DMS 273 treated with DMSO at 0.1 percent for 48 hours (cell line): ENCODE measurements at places on chromosomes 1 and 21.

DNA sequence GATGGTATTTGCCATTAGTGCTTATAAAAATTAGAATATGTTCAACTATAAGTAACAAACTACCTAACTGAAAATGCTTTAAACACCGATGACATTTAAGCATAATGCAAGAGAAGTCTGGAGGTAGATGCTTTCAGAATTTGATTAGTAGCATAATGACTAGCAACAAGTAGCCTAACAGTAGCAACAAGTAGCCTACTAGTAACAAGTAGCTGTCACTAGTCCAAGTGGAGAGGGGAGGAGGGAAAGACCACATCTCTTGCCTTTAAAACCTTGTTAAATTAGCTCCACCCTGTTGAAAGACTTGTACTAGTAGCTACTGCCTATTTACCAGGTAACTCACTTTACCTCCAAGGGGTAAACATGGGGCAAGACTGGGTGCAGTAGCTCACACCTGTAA, 7.9 kb downstream of the GPR88 start:
- no peak for DNase-seq

DNA sequence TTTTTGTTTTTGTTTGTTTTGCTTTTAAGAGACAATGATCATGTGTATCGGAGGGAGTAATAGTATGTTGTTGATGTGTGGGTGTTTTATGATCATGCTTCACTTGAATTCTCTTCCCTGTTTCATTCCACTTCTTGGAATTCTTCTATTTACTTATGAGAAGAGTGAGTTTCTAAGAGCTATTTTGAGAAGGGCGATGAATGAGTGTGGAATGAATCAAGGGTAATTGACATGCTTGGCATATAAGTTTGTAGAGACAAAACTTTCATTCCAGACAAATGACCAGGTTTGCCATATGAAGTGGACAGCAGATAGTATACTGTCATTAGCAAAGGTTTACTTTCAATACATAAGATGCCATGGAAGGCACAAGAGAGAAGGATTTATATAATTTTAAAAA, 42.3 kb upstream of the PDC start:
- no peak for DNase-seq

GRCh38 chr1:86951430-86951829, 37.0 kb downstream of the HS2ST1 start:
- no peak for DNase-seq

DNA sequence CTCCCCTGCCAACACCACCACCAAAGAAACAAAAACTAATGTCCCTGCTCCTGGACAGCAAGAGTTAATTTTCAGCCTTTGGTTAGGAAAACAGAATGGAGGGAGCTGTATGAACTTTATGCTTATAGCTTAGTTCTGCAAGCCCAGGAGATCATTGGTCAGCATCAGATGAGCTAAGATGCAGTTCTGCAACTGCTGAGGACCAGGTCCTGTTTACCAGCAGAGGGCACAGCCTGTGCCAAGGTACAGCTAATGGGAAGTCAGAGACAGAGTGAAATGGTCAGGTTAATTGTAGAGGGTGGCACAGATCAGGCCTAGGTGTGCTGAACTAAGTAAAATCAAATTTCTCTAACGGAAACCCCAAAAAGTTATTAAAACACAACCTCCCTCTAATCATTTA, 161.3 kb downstream of the ROR1 start:
- no peak for DNase-seq

- DNase-seq: no peak
These were observed 5.3 kb upstream of the PRRC2C start for GRCh38 chr1:171480035-171480434.

DNA sequence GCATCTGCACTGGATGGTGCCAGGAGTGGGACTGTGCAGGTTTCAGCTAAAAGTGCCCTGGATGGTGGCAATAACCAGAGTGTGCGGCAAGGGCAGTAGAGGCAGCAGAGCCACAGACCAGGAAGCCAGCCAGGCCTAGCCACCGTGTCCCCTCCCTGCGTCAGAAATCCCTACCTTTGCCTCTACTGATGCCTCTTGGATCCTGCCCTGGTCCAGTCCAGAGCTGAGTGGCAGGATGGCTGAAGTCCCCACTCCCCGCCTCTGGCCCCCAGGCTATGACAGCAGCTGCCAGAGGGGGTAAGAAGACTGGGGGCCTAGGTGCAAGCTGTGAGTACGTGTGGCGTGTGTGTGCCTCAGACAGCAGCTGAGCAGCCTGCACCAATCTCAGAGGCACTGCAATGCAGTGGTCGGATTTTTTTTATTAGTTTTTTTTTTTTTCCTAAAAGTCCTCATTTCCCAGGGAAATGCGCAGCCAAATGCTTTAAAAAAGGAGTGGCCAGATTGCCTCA, 51.9 kb downstream of the SYT2 start:
- no peak for DNase-seq

DNA sequence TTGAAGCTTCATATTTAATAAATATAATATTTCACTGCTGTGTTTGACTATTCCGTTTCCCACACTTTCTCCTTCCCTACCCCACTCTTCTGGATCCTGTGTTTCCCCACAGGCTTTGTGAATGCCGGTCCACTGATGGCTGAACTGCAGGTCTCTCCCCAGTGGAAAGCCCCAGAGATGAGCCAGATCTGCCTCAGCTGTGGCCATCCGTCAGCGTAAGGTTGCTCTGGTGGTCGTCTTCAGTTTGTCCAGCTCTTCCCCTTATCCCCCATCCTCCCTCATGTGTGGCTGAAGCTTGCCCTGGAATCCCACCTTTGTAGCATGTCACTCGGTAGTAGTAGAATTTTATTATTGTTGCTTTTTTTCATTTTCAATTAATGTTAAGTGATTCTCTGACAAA, 11.4 kb downstream of the SMAP2 start:
- no peak for DNase-seq

DNA sequence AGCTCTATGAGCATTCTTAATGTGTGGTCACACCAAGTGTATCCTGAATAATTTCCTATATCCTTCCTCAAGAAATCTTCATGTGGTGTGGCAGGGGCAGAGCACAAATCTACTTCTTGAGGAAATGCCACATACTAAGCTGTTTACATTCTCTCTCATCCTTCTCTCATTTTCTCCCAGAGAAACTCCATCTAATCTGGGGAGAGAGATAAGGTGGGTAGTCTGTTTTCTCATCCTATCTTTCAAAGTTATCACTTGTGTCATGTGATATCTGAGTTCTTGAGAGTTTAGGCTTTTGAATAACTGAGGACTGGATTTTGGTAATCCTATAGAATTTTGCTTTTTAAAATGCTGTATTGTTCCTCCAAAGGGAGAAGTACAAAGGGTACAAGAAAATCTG, 141.9 kb upstream of the LRRC7 start:
- DNase-seq: no peak

GRCh38 chr21:10272216-10272615, 249.2 kb upstream of the TPTE start:
- no peak for DNase-seq

DNA sequence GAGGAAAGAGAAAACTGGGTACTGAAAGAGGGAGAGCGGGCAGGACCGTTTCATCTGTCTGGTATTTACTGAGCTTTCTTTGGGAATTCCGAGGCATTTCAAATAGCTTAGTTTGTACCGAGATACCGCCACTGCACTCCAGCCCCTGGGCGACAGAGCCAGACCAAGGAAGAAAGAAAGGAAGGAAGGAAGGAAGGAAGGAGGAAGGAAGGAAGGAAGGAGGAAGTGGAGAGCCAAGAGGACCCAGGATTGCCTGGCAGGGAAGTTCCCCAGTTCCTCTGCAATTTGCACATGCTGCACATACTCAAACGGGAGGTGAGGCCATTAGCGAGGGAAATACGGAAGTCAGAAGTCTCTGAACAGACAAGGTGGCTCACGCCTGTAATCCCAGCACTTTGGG, 961 bp upstream of the FUCA1 start:
- DNase-seq: no peak

GRCh38 chr1:220203816-220204215, 68.4 kb downstream of the RAB3GAP2 start:
- DNase-seq: no peak

GRCh38 chr1:34328281-34328799, 151.6 kb downstream of the C1orf94 start:
- DNase-seq: no peak

- DNase-seq: no peak
These were observed 57.4 kb upstream of the TMPRSS15 start for GRCh38 chr21:18460979-18461378.

- DNase-seq: no peak
These were observed 28.4 kb downstream of the RNF11 start for GRCh38 chr1:51264451-51264850.

DNA sequence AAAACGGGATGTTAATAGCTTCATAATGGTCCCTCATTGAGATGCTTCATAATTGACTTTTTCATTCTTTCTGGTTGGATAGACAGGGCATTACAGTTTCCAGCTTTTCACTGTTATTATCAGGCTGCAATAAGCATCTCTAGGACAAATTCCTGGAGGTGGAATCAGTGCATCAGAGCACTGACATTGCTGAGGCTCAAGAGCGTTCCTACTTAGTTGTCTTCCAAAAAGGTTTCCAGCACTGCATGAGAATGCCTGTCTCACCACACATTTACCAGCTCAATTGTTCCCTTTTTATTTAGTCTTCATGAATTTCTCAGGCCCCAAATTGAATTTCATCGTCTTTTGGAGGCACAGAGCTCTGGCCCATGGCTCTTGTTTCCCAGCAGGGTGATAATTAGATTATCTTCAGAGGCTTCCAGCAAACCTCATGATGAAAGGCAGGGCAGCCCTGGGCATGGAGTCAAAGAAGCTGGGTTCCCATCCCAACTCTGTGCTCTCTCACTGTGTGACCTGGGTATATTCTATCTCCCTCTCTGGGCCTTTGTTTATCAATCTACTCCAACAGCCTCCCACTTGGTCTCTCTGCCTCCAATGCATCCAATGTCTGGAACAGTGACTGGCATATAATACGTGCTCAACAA, 451.4 kb downstream of the PTPRU start:
- no peak for DNase-seq

GRCh38 chr1:151011154-151011850, 3.1 kb downstream of the PRUNE1 start:
- DNase-seq: no peak

- DNase-seq: peak; percentile 54
These were observed 19.7 kb downstream of the COG2 start for GRCh38 chr1:230661976-230662375.

DNA sequence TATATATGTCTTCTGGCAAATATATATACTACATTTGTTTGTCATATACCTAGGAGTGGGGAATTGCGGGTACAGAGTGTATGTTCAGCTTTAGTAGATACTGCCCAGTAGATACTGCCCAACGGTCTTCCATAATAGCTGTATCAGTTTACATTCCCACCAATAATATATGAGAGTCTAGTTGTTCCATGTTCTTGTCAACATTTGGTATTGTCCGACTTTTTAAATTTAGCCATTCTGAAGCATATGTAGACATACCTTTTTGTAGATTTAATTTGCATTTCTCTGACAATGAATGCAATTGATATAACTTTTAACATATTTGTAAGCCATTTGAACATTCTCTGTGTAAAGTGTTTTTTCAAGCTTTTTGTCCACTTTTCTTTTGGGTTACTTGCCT, 99.0 kb upstream of the HIVEP3 start:
- no peak for DNase-seq

DNA sequence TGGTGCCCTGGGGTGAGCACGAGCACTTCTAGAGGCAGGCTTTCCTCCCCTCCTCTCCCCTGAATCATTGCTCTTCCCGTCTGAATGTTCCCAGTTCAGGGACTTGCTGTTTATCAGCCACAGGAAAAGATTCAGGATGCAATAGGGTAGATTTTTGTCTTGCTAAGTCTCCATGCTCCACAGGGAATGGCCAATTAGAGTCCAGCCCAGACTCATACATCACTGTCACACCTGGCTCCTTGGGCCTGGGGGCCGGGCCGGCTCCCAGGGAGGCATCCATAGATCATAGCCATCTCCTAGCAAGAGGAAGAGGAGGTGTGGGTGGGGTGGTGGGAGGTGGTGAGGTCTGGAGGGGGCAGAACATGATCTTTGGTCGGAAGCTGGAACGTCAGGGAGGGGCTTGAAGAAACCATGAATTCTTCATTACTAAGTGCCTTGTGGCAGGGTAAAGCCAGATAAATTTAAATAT, 83.4 kb downstream of the LRRN2 start:
- DNase-seq: no peak

GRCh38 chr1:213194383-213194782, 143.3 kb downstream of the RPS6KC1 start:
- DNase-seq: no peak

- DNase-seq: no peak
These were observed 139.9 kb upstream of the ATP1B1 start for GRCh38 chr1:168966636-168967035.

DNA sequence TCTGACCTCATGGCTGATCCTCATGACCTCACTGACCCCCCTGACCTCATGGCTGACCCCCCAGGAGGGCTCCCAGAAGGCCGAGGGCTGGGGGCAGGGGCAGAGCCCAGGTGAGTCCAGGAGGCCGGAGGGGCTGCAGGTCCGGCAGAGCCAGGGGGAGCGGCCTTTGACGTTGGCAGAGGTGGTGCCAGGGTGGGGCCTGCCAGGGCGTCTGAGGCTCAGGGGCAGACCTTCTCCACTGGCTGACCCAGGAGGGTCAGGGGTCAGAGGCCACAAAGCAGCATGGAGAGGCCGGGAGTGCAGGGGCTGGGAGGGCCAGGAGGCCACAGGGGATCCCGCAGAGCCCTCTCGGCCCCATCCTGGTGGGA, 28.1 kb upstream of the TTLL10 start:
- DNase-seq: no peak

DNA sequence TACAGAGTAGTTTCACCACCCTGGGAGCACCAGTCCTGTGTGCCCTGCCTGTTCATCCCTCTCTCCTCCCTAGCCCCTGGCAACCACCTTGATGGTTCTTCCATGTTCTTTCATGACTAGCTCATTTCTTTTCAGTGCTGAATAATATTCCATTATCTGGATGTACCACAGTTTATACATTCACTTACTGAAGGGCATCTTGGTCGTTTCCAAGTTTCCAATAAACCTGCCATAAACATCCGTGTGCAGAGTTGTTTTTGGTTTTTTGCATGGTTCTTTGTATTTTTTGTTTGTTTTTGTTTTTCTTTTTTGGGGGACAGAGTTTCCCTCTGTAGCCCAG, 13.9 kb downstream of the TIAM1 start:
- no peak for DNase-seq

GRCh38 chr1:30063621-30064280, 659.6 kb downstream of the MATN1 start:
- DNase-seq: no peak

DNA sequence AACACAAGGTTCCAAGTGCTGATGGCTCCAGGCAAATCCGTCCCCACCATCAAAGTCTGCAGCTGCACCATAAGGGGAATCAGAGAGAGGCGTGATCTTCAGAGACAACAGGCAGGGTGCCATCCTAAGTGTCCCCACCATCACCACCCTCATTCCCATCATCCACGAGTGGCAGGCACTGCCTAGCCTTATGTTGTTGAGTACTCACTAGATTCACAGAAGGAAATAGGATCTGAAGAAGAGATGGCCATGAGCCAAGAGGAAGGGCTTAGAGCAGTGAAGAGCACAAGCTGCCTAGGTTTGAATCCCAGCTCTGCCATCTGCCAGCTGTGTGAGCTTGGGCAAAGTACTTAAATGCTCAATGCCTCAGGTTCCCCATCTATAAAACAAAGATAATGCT, 207.3 kb upstream of the CSF3R start:
- DNase-seq: peak; percentile 60
